ENCODE measurements at places on chromosomes 11 and 22.

DNA sequence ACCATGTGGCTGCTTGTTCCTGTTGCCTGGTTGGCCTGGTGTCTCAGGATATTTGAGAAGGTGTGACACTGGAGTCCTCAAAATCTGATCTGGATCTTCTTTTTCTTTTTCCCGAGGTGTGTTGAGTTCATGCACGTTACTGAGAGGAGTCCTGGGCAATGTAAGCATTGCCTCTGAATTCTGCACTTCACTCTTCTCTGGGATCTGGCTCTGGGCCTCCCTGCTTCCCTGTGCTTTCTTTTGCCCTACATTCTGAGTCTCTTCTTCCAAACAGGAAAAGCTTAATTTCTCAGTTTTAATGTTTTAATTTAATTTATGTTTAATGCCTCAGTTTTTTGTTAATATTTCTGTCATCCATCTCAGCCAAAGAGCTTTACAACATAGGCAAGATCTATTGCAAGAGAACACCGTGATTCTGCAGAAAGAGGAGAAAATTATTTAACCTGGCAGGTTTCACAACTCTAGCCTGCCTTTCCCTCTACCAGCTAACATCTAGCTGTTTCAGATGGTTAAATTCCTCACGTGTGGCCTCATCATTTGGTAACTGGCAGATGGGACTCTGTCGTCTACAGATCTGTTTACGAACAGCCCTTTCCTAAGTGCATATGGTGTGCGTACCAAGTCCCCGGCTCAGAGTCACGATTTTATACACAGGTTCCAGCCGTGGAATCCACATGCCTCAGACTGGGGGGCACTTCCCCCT lies 24.7 kb downstream of the LDLRAD3 start:
- DNase-seq: no peak

GRCh38 chr22:39264349-39265038 lies 19.7 kb upstream of the PDGFB start:
- DNase-seq: no peak

- peak; percentile 9 for DNase-seq
Observed at GRCh38 chr11:85595285-85595884, 31.8 kb downstream of the DLG2 start.

DNA sequence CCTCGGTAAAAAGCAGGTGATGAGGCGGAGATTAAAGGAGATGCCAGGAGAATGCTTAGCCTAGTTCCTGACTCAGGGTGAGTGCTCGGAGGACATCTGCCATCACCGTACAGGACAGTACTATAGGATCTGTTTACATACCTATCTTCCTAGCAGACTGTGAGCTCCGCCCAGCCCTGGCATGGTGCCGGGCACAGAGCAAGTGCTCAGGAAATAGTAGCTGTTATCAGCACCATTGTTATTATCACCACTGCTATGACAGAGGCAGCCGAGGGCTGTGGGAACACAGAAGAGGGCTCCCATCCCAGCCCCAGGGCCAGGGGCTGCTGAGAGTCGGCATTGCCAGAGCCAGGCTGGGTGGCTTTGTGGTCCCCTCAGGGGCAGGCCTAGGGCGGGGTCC lies 642 bp upstream of the SEPTIN3 start:
- DNase-seq: peak; percentile 32

GRCh38 chr11:86106916-86107315 lies 38.0 kb upstream of the PICALM start:
- DNase-seq: no peak

DNA sequence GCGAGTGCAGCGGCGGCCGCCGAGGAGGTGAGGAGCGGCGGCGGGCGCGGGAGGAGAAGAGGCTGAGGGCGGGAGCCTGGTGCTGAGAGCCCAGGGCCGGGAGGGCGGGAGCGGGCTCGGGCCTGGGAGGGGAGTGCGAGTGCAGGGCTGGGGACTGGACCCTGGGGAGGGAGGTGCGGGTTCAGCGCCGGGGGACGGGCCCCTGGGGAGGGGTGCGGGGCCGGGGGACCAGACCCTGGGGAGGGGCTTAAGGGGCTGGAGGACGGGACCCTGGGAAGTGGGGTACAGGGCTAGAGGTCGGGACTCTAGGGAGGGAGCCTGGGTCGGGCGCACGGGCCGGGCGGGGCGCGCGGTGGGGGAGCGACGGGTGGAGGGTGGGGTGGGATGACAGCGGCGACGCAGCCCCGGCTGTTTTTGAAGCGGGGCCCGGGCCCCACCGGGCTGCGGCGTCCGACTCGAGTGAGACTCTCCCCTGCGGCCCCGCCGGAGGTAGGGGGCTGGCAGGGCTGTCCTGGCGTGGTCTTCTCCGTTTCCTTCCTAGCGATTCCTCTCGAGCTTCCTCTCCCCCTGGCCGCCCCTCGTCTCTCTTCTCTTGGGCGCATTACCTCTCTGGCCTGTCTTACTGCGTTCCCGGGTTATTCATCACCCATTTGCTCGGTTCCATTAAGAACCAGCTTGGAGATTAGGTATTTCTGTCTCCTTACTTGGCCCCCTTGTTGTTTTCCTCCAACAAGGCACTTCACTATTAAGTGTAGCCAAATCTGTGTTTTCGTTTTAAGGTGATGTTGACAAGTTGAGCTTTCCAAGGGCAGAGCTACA lies 754 bp downstream of the NUP50 start:
- no peak for DNase-seq

DNA sequence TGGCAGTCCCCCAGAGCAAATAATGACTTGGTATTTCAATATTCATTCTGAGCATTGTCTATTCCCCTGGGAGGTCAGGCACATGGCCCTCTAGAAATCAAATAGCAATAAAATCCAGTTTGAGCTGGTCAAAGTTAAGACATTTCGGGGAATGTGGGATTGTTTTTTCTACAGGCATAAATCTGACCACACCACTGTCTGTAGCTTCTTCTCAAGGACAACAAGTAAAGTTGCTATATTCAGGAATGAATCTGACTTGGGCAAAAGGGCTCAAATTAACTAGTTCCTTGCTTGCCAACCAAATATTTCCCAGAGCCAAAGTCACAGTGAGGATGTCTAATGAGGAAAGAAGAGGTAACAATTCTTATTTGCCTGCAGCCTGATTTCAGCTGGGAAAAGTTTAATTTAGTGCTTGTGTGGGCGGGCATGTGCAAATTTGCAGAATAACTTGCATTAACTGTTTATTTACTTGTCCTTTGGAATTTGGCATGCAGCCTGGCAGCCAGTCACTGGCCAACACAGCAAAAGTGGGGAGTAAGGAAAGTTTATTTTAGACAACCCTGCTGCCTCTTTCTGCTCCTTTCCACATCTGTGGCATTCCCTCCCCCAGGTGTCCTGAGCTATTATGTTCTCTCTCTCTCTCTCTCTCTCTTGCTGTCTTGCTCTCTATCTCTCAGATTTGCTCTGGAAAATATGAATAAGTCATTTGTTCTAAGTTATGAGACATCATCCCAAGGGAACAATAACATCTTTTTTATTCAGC lies 51.2 kb upstream of the ARHGAP20 start:
- no peak for DNase-seq

- DNase-seq: no peak
Observed at GRCh38 chr11:45185228-45185729, 38.8 kb downstream of the PRDM11 start.

GRCh38 chr11:47991894-47992293 lies 11.5 kb downstream of the PTPRJ start:
- no peak for DNase-seq

DNA sequence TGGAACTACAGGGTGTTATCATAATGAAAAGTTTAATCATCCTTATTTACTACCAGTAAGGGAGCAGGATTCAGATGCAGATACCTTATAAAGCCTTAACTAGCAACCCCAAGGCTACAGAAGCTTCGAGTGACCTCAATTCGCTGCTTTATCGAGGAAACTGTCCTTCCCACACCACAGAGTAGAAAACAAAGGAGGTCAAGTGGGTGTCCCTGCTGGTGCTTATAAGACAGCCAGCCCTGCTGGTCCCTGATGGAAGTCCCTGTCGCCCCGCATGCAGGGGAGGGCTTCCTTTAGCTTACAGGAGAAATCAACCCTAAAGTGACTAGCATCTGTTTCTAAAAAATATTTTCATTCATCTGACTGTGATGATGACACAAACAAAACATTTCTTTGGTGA lies 7.3 kb downstream of the MN1 start:
- DNase-seq: no peak

DNA sequence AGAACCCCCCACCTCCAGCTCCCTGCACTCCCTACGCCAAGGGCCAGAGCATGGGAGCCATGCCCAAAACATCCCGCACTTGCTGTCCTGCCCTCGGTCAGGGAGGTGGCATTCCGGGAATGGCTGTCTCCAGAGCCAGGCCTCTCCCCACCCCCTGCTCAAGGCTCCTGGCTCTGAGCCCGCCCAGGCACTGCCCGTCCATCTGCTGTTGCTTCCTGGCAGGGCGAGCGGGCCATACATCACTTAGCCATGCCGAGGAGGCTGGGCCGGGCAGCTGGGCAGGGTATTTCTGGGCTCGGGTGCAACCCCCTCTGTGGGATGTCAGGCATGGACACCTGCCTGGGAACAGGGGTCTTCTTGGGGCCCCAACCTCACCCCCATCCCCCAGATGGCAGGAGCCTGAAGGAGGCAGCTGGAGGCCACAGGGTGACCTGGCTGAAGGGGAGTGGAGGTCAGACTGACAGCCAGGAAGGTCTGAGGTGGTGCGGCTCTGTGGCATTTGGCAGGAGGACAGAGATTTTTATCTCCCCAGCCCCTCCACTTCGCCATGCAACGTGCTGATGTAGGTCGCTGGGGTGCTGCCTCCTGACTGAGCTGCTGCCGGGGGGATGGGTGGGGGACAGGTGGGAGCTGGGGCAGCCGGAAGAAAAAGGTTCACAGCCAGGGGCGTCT lies 8.7 kb upstream of the CABP7 start:
- DNase-seq: peak; percentile 25

DNA sequence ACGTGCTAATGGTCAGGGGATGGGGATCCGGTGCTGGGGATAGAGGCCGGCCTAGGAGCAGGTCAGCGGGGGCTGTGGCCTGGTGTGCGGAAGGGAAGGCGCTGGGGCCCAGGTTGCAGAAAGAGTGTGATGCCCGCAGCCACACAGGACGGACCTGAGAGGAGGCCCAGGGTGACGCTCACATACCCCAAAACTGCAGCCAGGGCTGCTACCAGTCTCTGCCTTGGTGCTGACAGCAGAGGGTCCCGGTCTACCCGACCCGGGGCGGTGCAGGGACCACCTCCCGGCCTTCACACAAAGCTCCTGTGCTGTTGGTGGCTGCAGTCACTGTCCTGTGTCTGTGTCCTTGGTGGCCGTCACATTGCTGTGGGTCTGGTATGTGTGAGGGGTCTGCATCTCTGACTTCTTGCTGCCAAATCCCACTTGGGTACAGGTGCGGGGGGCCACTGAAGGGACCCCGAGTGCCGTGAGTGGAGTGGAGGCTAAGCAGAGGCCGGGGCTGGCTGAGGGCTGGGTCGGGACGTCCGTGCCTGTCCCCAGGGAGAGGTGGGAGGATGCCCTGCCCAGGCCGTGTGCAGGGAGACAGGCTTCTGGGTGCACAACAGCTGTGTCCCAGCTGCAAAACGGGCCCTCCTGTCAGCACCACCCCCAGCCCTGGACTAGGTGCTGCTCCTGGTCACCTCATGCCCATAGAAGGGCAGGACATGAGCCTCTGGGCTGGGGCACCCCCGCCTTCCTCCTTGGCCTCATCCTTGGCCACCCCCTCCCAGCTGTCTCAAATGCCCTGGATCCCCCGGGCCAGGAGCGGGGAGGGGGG lies 1.5 kb downstream of the LSP1 start:
- no peak for DNase-seq

DNA sequence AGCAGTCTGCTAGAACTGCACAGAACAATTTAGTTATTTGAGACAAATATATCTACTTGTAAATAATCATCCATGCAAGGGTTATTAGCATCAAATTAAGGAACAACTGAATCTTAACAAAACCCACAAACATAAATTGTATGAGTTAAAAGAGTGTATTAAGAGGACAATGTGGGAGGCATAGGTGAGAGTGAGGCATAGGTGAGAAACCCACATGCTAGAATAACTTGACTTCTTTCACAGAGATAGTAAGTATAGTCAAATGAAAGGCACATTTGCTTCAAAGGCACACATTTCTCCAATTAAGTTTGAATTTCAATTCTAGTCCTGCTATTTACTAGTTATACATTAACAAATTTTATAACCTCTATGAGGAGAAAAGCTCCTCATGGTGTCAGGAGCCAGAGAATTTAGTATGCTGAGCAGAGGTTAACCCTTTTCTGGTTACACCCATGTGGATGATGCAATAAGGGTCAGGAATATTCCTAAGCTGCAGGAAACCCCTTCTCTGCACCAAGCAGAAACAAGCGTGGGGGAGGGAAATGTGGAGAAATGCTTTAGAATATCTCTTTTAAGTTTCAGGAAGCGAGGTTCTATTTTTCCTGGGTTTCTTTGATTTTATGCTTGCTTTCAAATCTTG lies 264.2 kb downstream of the GRM5 start:
- no peak for DNase-seq

All from NCI-H2029 treated with DMSO at 0.1 percent for 48 hours (cell line).